ELF-1 (cell line): ENCODE measurements at places on chromosomes 3 and 15.

DNA sequence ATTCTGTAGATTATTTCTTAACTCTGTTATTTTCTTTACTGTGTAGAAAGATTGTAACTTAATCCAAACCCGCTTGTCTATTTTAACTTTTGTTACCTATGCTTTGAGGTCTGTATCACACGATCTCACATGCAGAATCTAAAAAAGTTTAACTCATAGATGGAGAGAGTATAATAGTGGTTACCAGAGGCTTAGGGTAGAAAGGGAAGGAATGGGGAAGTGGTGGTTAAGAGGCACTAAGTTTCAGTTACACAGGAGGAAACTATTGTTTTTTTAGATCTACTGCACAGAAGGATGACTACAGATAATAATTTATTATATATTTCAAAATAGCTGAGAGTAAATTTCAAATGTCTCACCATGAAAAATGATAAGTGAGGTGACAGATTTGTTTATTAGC lies 515.2 kb downstream of the RSL24D1 start:
- DNase-seq = no peak

DNA sequence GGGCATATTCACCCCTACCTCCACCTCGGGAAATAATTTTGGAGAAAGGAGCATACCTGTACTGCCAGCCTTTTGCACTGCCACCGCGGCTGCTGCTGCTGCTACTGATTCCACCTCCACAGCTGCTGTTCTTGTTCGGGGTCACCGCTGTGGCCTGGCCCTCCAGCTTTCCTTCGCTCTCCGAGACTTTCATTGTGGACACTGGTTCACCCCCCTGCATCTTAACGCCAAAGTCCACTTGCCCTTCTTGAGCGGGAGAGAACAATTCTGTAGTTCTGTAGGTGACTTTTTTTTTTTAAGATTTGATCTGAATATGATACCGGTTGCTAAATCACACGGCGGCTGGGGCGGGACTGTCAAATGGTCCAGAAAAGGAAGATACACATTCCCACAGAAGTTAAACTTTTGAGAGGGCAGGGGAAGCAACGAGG lies 701 bp downstream of the OSBPL11 start:
- peak; percentile 54 for DNase-seq

DNA sequence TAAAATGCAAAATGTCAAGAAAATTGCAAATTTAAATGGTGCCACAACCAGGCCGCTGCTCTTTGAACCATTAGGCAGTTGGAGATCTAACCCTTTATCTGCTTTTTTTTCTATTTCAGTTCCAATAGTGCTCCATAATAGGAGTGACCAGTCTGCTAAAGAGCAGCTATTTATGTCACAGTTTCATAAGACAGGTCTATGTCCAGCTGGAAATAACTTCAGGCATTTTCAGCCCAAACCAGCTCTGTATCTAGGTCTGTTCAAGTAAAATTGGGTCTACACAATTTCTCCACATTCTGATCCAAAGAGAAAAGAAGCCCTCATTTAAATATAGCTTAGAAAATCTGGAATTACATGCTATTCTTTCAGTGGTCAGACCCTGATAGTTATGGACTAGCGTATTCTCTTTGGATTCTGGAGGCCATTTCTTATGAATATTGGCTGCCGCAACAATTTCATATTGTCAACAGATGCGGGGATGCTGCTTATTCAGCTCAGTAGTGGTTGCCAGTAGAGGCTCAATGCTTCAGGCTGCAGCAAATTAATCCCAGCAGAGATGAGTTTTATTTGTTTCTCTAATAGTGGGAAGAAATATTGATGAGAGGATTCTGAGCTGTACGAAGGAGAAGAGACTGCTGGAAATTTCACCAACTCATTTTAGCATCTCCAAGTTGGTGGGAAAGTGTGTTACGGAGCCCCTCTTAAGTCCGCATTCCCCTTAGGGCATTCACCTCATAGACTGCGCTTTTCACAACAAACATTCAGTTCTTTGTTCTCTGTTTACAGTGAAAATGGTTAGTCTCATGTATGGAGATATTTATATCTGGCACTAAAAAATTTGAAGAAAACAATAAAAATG lies 887.0 kb downstream of the ROBO1 start:
- peak; percentile 54 for DNase-seq

GRCh38 chr3:110881069-110881468 lies 190.5 kb upstream of the NECTIN3 start:
- no peak for DNase-seq

DNA sequence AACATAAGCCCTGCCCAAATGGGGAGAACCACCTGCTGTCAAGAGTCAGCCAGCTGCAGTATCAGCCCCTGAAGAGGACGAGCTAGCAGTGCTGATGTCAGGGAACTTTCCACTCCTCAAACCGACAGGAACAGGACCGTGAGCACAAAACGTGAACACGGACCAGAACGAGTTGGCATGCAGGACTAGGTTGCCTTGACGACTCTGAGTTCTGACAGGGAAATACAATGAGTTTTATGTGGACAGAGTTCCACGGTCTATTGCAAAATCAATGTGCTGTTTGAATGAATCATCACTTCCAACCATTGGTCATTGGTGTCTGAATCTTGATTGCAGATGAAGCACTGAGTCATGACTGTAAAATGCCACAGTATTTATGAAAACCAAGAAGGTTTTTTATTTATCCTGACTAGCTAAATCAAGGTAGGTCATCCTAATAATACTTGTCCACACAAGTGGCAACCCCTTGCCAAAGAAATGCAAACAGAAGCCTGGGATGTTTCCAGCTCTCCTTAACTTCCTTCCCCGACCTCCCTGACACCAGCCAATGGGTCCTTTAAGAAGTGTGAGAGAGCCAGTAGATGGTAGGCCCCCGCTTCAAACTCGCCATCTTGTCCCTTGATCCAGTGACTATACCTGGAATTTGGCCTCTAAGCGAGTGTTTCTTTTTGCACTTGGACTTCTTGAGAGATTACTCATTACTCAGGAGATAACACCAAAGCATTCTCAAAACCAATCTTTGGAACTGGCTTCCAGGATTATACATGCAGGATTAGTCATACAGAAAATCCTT lies 119.6 kb downstream of the ASB7 start:
- no peak for DNase-seq

DNA sequence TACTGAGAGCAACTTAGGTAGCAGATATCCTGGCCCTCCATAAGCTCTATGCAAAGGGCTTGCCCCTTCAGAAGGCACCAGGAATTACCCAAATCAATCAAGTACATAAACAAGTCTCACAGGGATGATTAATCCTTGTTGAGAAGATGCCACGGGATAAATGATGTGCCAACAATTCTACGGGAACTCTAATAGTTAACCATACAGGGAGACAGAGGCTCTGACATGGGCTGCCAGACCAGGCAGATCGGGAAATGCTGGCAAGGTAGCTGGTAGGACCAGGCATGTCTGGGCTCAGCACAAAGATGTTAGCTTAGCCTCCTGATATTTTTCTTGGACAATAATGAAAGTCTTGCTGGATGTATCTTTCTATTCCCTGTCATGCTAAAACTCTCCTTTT lies 249.3 kb upstream of the THBS1 start:
- DNase-seq = no peak

- DNase-seq = no peak
Measured at GRCh38 chr3:193773266-193774220, 180.5 kb downstream of the OPA1 start.

DNA sequence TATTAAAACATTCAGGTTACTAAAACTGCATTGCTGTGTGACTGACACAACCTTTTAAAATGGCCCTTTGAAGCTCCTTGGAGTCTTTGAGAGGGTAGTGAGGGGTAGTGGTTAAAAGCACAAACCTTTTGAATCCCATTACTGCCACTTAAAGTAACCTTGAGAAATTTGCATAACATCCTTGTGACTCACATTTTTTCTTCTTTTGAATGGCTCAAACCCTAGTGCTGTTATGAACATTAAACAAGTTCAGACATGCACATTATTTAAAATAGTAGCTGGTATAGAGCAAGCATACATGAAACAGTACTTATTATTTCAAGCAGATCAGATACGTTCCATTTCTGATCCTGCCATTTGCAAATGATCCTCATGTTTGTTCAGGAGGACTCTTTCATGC lies 3.7 kb upstream of the CLDN1 start:
- no peak for DNase-seq

DNA sequence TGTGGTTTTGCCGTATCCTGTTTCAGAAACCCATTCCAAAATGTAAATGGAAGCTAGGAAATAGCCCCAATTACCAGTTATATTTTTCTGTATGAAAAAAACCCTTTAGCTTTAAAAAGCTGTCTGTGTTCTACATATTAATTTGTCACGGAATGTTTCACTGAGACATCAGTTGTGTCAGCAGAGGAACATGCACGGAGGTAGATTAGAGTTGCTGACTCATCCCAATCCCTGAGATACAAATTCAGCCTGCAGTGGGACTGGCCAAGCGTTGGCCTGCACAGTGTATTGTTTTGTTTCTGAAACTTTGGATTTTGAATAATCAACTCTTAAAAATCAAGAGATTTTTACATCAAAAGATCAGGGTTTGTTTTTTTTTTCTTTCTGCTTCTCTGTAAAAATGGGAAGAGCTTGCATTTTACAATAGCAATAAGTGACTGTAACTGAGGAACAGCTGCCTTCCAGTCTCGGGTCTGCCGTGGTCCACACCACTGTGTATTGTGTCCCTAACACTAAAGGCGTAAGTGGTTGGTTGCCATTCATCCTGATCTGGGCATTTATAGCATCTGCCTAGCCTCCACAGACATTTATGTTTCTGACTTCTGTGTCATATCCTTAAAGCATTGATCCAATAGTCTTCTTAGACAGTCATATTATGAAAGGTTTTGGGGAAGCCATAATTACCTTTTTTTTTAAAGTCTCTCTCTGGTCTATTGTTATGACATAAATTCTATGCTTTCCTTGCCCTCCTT lies 218.1 kb downstream of the ADAMTSL3 start:
- DNase-seq = no peak

GRCh38 chr3:150303768-150304167 lies 104.3 kb upstream of the TSC22D2 start:
- DNase-seq = peak; percentile 15

DNA sequence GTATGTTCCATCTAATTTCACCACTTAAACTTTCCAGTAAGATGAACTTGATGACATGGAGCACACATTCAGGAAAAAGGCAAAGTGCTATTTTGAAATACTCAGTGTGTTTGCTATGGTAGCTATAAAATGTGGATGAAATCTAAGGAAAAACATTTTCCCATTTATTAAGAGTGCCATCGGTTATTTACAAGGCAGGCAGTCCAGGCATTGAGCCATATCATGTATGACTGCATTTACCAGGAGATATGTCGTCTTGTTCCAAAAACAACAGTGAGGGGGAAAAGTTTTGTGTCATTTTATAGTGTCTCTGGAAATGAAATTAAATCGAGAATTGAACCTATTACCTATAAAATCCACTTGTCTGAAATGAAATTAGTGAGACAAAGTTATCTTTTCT lies 13.7 kb downstream of the ANXA2 start:
- DNase-seq = no peak

DNA sequence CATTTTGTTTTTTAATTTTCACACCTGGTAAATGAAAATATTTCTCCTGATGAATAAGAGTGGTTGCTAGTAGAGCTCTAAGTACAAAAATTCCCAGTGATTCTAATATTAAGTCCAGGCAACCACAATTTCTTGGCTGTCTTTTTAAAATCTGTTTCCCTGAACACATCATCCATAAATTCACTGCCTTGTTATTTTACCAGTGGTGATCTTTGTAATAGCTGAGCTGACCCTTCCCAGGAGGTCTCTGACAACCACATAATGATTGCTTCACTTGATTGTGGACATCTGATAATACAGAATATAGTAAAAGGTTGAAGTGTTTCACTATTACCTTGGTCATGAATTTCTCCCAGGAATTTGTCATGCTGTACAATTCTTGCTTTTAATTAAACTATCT lies 13.9 kb upstream of the TOP2B start:
- no peak for DNase-seq

GRCh38 chr3:161175506-161175905 lies 45.6 kb upstream of the NMD3 start:
- DNase-seq = no peak

DNA sequence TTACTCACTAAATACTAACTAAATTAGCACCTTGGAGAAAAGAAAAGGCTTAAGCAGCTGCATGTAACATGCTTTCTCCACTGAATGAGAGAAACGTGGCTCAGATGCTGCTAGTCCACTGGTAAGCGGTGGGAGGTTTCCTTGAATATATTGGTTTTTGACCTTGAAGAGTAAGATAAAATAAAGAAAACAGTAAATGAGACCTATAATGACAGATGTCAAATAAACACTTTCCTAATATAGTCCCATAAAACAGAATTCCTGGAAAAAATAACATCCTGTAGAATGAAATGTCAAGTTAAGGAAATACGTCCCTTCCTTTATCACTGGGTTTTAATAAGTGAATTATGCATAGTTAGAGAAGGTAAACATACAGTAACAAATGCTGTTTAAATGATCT lies 215.0 kb downstream of the DPH6 start:
- no peak for DNase-seq
